Activated CD8-positive, alpha-beta memory T cell treated with anti-CD3 and anti-CD28 coated beads for 4 hours (primary cell): ENCODE measurements at places on chromosomes 16 and 17.

DNA sequence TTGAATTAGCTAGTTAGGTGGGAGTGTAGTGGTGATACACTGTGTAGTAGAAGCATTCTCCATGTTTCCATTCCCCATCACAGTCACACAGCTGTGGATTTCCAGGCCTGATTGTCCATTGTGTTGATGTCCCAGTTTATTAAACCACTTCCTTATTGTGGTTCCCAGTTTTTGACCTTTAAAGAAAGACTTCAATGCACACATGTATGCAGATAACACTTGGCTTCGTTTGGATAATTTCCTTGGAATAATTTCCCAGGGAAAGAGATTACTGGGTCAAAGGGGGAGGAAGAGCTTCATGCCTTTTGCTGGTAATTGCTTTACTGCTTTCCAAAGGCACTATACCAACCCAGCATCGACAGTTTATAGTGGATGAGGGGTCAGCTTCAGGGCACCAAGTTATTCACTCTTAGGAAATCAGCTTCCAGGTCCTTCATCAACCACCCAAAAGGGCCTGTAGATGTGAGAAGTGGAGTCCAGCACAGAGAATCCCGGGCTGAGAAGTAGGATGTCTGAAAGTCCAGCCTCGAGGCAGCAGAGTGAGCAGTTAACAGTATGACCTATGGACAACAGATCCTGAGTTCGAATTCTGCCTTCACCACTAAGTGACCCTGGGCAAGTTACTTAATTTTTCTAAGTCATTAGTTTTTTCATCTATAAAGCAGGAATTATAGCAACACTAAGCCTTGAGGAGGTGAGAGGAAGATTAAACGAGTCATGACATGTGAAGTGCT is 31.3 kb upstream of the TNS4 start:
- DNase-seq = no peak

DNA sequence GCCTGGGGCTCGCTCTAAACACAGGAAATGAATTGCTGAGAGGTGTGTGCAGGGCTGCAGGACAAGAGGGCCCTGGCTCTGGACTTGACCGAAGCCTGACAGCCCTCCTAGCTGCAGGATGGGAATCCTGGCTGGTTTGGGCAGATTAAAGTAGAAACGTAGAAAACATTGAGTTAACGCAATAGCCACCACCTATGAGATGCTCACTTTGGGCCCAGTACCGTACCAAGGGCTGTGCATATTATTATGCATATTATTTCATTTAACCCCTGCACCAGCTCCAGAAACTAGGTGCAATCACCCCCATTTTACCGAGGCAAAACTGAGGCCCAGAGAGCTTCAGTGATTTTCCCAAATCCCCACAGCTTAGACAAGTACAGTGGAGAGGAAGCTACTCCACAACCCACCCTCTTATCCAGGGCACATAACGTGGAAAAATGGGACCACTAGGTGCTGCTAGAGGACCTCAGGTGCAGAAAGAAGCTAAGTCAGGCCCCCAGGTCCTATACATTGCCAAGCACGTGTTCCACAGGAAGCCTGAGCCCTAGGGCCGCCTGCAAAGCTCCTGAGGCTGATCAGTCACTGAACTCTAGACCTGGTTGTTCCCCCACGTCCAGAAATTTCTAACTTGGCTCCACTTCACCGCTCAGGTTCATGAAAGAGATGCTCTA is 79.2 kb downstream of the MYH11 start:
- DNase-seq = no peak

- DNase-seq = no peak
Measured at GRCh38 chr17:43151880-43152456, 19.0 kb upstream of the NBR1 start.

DNA sequence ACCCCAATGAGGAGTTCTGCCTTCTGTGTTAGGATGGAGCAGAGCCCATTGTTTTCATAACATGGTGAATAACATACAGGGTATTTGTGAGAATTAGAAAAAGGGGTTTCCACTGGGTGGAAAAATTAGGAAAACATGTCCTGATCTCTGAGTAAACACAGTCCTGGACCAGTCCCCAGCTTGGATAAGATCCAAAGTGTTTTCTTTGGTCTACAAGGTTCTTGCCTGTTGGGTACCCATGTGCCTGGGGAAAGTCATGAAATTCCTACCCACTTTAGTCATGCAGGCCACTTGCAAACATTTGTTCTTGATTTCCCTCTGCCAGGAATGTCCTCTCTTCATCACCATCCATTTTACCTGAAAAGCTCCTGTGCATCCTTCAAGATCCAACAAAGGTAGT is 164.8 kb upstream of the DYNLRB2 start:
- no peak for DNase-seq

DNA sequence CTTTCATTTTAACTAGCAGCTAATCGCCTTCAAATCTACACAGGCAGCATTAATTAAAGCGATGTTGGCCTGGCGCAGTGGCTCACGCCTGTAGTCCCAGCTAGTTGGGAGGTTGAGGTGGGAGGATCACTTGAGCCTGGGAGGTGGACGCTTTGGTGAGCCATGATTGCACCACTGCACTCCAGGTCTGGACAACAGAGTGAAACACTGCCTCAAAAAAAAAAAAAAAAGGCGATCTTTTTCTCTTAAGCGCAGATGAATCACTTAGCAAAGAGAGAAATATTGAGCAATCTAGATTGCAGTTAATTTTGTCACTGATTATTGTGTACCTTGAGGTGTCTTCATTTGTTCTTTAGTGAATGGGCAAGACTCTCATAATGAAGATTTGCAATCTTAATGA is 12.4 kb downstream of the SNTB2 start:
- DNase-seq = no peak

DNA sequence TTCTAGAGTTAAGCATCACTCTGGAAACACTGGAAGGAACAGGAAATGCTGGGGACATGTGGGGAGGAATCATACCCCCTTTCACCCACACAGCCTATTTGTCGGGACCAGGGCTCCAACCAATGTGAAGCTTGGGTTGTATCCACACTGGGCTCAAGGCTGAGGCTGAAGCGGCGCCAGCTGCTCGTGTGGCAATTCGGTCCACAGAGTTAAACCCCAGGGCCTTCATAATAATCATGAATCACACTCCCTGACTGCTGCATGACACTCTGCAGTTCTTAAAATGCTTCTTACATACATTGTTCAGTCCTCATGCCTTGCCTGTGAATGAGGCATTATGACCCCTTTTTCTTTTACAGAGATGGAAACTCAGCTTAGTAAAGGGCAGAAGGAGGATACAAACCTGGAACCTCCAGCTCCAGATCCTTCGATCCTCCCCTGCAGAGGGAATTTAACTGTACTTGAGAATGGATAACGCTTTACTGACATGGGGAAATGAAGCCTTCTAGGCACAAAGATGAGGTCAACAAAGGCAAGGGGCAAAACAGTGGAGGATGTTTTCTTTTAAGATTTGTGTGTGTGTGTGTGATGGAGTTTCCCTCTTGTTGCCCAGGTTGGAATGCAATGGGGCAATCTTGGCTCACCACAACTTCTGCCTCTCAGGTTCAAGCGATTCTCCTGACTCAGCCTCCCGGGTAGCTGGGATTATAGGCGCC is 72.7 kb downstream of the SOX9 start:
- no peak for DNase-seq

GRCh38 chr17:68301438-68301959 is 10.2 kb downstream of the ARSG start:
- DNase-seq = no peak

GRCh38 chr16:53876811-53877210 is 172.9 kb downstream of the FTO start:
- DNase-seq = no peak
